ENCODE measurements at places on chromosomes 6 and 20.

DNA sequence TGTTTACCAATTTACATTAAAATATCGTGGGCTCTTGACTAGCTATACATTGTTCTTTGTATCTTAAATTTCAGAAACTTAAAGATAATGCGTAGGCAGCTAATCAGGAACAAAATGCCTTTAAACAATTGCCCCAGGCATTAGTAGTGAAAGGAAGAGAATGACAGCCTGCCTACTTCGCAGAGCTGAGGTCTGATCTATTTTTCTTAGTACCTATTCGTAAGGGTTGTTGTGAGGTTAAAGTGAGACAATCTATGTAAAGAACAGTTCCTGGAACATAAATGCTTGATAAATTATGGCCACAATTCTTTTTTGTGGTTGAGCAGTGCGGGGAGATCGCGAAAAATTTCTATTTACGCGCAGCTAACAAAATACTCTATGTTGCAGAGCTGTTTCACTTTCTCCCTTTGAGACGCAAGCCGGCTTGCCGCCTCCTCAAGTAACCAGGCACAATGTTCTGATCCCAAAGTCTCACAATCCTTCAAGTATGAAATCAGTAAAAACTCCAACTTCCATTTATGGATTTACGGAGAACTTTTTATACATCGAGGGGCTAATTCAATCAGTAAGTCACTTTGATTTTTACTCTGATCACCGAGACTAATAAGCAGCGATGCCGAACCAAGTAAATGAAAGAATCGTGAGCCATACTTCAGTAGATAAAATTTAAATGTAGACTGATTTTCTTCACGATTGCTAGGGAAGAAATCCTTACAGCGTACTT lies 878 bp upstream of the PNRC1 start:
- peak; percentile 38 for DNase-seq

GRCh38 chr6:100464903-100465700 lies at the start of gene SIM1:
SIM1 (minus strand) TSS chr6:100464921; CDS start chr6:100463468, 1,453 bp downstream.
- DNase-seq: peak; percentile 26

- no peak for DNase-seq
Measured at GRCh38 chr6:70717038-70717801, 49.5 kb downstream of the SMAP1 start.

- DNase-seq: no peak
Measured at GRCh38 chr20:20341371-20341770, 26.5 kb upstream of the INSM1 start.

DNA sequence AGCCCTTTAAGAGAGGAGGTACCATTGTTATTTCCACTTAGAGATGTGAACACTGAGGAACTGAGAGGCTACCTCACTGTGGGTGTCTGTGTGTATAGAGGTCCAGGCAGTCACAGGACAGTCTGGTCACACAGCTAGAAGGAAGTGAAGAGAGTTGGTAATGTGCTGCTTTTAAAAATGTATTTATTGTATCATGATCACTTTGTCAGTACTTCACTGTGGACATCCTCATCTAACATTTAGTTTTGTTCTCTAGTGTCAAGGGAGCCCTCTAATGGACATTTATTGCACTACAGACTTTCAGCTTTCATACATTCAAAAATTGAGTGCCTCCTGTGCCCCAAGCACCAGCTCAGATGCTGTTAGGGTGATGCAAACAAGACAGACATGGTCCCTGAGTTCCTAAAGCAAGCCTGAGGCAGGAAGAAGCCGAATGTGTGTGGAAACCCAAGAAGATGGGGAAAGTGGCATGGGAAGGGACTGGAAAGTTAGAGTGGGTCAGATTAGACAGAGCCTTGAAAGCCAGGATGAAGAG lies 123.0 kb downstream of the SLC16A10 start:
- DNase-seq: peak; percentile 38

DNA sequence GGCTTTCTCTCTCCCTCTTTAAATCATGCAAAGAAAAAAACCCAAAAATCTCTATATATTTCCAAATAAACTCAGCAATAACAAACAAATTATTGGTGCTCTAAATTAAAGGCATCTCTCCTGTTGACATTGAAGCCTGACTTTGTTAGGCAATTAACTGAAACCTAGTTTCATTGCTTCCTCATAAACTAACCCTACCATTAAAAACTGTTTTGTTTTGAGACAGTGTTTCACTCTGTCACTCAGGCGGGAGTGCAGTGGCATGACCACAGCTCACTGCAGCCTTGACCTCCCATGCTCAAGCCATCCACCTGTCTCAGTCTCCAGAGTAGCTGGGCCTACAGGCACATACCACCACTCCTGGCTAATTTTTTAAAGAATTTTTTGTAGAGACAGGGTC lies 34.9 kb downstream of the PIGU start:
- no peak for DNase-seq

DNA sequence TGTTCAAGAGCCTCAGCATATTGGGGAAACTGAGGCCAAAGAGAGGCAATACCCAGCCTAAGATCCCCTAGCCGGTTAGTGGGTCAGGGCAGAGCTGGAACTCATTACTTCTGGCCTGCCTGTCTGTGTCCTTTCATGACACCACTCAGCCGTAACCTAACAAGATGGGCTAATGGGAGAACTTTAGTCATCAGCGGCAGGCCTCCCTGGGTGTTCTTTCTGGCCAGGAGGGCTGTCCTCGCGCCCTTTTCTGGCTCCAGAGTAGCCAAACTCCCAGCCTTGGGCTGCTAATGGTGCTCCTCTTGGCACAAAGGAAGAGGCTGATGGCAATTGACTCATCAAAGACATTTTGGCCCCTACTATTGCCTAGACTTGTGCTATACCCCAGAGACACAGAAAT lies 76.6 kb downstream of the NCR2 start:
- DNase-seq: no peak
